ENCODE measurements at places on chromosomes 13 and 19. TPM values are rescaled to one million over a fixed set of nuclear protein-coding genes. Genes with fewer than 3 reads are reported as not detected.

Gene ZNF222
- total RNA-seq: 7.9 TPM

Gene NTF4
- total RNA-seq: not detected

Gene CGB2
- not detected for total RNA-seq

Gene MIDN
- total RNA-seq: 23.0 TPM

Gene NPHS1
- total RNA-seq: under 0.01 TPM

Gene PNMA8A
- total RNA-seq: 13.0 TPM

Gene ZNF837
- 3.5 TPM for total RNA-seq

Gene PLIN3
- total RNA-seq: 426 TPM

Gene TRPM4
- 17.1 TPM for total RNA-seq

Gene CEACAM20
- not detected for total RNA-seq

Gene LILRB1
- total RNA-seq: not detected

Gene PRR22
- total RNA-seq: 0.22 TPM

Gene PLPP2
- 2.9 TPM for total RNA-seq

Gene CEACAM21
- not detected for total RNA-seq

Gene ZNF610
- total RNA-seq: 1.00 TPM

Gene SERTAD3
- 19.6 TPM for total RNA-seq

Gene KCNC3
- not detected for total RNA-seq

Gene DHRS12
- total RNA-seq: 2.4 TPM

Gene SIGLEC8
- not detected for total RNA-seq

Gene TNNT1
- 4.1 TPM for total RNA-seq

Gene CEACAM1
- under 0.01 TPM for total RNA-seq

Gene MTUS2
- total RNA-seq: 0.12 TPM

Gene KCTD4
- total RNA-seq: not detected

Gene C19orf67
- total RNA-seq: not detected

Gene ZNF850
- 3.1 TPM for total RNA-seq

Gene CHST8
- not detected for total RNA-seq

Gene MYH14
- total RNA-seq: not detected

Gene ZNF66
- 1.7 TPM for total RNA-seq

Gene ATP4B
- total RNA-seq: not detected

Gene MBD3L2
- total RNA-seq: not detected

Gene ZNF556
- 0.12 TPM for total RNA-seq

Gene GPR4
- 0.12 TPM for total RNA-seq

Gene ZNF846
- 7.9 TPM for total RNA-seq

Gene LAMP1
- total RNA-seq: 124 TPM

All from uterine smooth muscle cell (primary cell).